ENCODE measurements at places on chromosomes 2 and 18. TPM values are rescaled to one million over a fixed set of nuclear protein-coding genes. Genes with fewer than 3 reads are reported as not detected.

CGREF1 gene
- 11.6 TPM for total RNA-seq

SCN7A gene
- total RNA-seq: 2.6 TPM

PFN4 gene
- total RNA-seq: not detected

PLCD4 gene
- 7.2 TPM for total RNA-seq

SAG gene
- total RNA-seq: 14.7 TPM

KIAA2012 gene
- total RNA-seq: 1.7 TPM

GALNT3 gene
- 11.8 TPM for total RNA-seq

ALPG gene
- total RNA-seq: not detected

SPP2 gene
- not detected for total RNA-seq

IL36G gene
- total RNA-seq: not detected

APOB gene
- 1.7 TPM for total RNA-seq

ANKRD53 gene
- not detected for total RNA-seq

SPATA3 gene
- not detected for total RNA-seq

FOXD4L1 gene
- 0.96 TPM for total RNA-seq

PIEZO2 gene
- total RNA-seq: 37.3 TPM

AQP4 gene
- total RNA-seq: 5.1 TPM

ITPRID2 gene
- total RNA-seq: 284 TPM

CCNYL1 gene
- total RNA-seq: 11.8 TPM

TMEM169 gene
- total RNA-seq: 0.48 TPM

SPC25 gene
- not detected for total RNA-seq

GMCL1 gene
- total RNA-seq: 17.1 TPM

EPAS1 gene
- 52.2 TPM for total RNA-seq

NEU4 gene
- 0.72 TPM for total RNA-seq

FZD7 gene
- total RNA-seq: 85.7 TPM

TMEM37 gene
- total RNA-seq: not detected

APCDD1 gene
- total RNA-seq: 7.5 TPM

EFEMP1 gene
- 125 TPM for total RNA-seq

SCN3A gene
- 11.8 TPM for total RNA-seq

CCBE1 gene
- total RNA-seq: 2.4 TPM

PTH2R gene
- total RNA-seq: not detected

FRZB gene
- 3.9 TPM for total RNA-seq

DSC2 gene
- 27.7 TPM for total RNA-seq

GPD2 gene
- 8.9 TPM for total RNA-seq

PDE1A gene
- 6.5 TPM for total RNA-seq

ATP6V1C2 gene
- total RNA-seq: 0.72 TPM

GAREM2 gene
- total RNA-seq: 1.7 TPM

GKN1 gene
- total RNA-seq: not detected

KLF11 gene
- total RNA-seq: 11.8 TPM

FECH gene
- total RNA-seq: 37.3 TPM
